ENCODE measurements at places on chromosomes 1 and 21.

DNA sequence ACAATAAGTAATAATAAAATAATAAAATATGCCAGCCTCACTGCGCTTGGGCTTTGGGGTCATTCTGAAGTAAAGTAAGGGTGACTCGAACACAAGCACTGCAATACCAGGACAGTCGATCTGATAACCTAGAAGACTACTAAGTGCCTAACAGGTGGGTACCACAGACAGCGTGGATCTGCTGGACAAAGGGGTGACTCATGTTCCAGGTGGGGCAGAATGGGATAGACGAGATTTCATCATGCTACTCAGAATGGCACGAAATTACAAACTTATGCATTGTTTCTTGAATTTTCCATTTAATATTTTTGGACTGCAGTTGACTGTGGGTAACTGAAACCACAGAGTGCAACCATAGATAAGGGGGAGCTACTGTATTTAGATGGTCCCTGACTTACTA, 221.1 kb upstream of the GREM2 start:
- DNase-seq = no peak

DNA sequence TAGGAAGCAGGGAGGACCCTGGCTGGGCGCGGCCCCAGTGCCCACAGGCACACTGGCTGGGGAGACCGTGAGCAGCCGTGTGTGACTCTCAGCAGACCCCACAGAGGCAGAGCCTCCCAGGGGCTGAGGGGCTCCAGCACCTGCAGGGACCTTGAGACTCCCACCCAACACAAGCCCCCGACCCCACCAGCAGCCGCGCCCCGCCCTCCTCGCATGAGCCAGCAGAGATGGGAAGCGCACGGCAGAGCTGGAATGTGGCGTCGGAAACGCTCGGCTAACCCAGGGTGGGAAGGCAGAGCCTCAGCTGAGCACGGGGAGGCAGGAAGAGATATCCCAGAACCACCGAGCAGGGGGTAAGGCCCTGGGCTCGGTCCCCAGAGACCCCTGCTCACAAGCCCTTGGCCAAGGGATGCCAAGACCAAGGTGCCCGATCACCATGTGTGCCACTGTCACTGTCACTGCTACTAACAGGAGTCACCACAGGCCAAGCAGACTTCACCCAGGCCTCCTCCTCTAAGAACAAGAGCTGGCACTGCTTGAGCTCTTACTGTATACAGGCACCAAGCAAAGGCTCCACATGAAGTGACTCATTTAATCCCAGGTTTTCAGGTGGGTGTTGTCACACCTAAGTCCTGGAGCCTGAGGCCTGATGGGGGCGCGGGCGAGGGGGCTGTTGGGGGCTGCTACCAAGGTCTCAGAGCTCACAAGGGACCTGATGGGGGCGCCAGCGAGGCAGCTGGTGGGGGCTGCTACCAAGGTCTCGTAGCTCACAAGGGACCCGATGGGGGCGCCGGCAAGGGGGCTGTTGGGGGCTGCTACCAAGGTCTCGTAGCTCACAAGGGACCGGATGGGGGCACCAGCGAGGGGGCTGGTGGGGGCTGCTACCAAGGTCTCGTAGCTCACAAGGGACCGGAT, 20.1 kb downstream of the MEGF6 start:
- DNase-seq = no peak

DNA sequence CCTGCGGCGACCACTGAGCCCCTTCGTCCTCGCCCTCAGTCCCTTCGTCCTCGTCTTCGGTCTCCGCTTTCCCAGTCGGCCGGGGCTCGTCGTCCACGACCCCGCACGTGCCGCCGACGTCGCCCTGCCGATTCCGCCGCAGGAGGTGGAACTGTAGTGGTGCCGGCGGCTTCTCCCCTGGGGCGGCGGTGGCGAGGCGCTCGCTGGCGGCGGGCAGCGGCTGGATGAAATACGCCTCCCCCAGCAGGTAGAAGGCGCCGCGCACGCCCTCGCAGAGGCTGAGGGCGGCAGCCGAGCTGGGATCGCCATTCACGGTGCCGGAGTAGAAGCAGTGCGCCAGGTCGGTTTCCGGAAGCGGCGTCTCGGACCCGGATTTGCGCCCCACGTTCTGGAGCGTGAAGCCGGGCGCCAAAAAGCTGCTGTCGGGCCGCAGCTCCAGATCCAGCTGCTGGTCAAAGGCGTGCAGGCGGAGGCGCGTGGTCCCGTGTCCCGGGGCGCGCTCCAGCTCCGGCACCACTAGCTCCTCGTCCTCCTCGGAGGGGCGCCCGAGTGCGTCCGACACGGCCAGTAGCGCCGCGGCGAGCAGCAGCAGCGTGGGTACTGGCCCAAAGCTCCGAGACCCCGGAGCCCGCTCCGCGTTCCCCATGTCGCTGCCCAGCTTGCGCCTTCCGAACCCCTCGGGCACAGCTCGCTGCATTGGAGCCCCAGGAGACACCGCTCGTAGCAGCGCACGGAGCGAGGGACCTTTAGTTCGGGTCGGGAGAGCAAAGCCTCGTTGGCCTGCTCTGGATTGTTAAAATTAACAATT, 747 bp downstream of the ADAMTS1 start:
- DNase-seq = peak; percentile 81

DNA sequence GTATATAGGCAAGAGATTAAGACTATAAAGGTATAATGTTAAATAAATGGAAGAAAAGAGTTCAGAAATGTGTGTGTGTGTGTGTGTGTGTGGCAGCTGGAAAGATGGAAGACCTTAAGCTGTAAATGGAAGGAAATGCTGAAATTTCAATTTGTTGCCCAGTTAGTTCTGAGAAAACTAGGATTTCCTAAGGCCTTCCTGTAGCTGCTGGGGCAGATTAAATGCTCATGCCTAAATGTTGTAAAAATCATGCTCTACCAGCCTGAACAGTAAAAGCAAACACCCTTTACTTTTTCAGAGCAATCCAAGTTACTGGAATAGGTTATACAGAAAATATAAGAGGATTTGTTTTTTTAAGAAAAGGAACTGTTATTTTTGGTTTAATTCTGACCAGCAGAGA, 8.3 kb downstream of the ADCY10 start:
- no peak for DNase-seq

DNA sequence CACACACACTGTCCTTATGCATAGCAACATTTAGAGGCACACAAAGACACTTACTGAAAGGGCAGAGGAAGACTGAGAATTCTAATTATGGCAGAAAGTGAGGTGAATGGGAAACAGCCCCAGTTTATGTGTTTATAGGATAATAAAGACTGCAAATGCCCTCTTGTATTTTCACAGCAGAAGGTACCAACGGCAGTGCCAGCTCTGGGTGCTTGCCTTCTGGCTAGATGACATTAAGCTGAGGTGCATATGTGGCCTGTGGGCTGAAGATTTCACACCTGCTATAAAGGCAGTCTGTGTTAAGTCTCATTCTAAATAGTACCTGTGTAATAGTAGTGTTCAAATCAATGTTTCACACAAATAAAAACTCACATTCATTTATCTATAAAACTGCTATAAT, 347.2 kb upstream of the ZRANB2 start:
- no peak for DNase-seq

- no peak for DNase-seq
These were observed 39.6 kb downstream of the MAP10 start for GRCh38 chr1:232844791-232845190.

- no peak for DNase-seq
These were observed 191.3 kb upstream of the LRRC7 start for GRCh38 chr1:69376408-69376807.

DNA sequence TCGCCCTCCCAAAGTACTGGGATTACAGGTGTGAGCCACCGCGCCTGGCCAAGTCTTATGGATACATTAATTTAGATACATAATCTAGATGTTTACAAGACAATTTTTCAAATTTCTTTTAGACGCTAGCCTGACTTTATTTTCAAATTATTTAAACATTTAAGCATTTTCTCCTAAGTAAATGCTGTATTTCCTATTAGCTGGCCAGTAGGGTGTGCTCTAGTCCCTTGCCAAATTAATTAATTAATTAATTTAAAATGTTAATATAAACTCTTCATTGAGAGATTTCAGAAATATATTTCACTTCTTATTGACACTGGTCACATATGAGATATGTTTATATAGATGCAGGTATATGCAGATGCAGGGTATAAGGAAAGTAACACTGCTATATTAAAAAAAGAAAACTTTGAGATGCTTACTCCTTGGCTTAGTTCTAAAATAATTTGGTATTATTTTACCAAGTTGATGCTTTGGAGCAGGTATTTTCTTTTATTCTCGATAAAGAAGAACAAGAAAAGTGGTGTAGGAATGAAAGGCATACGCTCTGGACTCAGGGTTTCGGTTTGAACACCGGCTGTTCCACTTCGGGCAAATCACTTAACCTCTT, 5.2 kb upstream of the ERRFI1 start:
- DNase-seq = no peak

- peak; percentile 13 for DNase-seq
These were observed 330.4 kb upstream of the ESRRG start for GRCh38 chr1:217053676-217054075.

GRCh38 chr1:17350083-17350482, 21.9 kb upstream of the PADI6 start:
- DNase-seq = no peak

- no peak for DNase-seq
These were observed 85.4 kb upstream of the WARS2 start for GRCh38 chr1:119225831-119226230.

DNA sequence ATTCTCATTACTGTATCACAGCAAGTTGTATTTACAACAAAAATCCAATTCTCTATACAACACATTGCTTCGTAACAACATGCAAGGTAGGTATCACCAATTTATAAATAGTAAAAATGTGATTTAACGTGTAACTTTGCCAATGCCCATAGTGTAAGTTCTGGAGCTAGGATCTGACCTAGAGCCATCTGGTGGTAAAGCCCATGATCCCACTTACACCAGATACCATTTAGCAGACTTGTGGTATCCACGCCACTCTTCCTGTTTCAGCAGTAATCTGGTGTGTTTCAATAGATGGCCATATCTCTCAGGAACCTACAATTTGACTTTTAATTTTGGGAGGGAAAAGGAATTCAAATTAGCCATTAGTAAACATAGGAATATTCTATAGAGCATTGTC, 10.2 kb downstream of the SETSIP start:
- no peak for DNase-seq

DNA sequence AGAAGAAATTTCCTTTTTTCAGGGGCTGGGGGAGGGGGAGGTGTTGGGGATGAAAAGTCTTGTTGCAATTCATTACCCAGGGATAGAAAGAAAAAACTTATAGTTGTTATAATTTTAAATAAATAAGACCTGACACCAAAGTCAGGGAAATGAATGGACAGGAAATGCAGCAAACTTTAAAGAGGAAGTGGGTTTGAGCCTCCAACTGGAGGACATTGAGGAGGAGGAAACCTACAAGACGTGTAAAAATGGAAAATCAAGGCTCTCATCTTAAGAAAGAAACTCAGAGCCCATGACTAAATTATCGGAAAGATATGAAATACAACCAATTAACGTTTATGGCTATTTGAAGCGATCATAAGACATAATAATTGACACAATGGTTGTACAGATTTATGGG, 54.4 kb downstream of the NIBAN1 start:
- DNase-seq = no peak

DNA sequence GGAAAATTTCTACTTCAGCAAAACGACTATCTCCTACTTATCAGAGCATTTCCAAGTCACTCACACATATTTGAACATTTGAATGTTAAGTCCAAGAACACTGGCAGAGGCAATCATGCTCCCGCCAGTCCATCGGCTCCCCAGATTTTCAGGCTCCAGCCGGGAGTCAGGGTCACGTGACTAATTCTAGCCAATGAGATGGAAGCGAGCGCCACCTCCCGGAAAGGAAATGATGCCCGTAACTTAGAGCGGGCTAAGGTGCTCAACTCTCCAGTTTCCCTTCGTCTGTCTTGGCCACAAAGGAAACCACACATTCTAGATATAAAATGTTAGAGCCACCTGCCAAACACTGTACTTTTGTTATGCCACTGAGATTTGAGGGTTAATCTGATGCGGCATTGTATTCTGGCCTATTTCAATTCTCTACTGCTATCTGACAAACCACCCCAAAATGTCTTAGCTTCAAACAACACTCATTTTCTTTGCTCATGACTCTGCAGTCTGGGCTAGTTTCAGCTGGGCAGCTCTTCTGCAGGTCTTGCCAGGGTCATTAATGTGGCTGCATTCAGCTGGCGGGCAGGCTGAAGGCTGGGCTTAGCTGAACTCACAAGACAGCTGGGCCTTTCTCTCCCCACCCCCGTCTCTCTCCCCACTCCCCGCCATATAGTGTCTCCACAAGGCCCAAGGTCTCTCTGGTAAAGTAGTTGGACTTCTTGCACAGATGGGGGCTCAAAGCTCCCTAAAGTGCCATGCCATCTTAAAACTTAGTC, 16.5 kb upstream of the LHX4 start:
- peak; percentile 50 for DNase-seq

All from Ammon's horn (tissue), 1 donor.